ENCODE measurements at places on chromosomes 7 and 10.

GRCh38 chr7:121371883-121372282 is 24.2 kb downstream of the FAM3C start:
- no peak for DNase-seq

GRCh38 chr7:8065356-8065813 is 96.8 kb downstream of the GLCCI1 start:
- DNase-seq: no peak

DNA sequence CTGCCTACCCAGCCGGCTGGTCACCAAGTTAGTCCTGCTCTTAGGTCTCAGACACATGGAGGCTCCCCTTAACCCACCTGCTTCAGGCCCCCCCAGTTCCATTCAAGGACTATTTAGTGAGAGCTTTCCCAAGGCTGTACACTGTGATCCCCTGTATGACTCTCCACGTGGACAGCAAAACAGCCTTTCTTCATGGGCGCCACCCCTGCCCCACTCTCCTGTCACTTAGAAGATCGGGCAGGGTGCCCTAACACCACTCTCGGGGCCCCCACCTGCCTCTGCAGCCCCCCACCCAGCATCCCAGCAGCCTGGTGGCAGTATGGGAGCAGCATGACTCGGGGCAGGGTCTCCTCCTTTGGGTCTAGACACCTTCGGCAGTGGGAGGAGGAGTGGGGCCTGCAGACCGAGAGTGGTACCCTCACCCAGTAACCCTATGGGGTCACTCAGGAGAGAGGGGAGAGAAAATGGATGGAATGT is 116.6 kb downstream of the PTPN20 start:
- no peak for DNase-seq

DNA sequence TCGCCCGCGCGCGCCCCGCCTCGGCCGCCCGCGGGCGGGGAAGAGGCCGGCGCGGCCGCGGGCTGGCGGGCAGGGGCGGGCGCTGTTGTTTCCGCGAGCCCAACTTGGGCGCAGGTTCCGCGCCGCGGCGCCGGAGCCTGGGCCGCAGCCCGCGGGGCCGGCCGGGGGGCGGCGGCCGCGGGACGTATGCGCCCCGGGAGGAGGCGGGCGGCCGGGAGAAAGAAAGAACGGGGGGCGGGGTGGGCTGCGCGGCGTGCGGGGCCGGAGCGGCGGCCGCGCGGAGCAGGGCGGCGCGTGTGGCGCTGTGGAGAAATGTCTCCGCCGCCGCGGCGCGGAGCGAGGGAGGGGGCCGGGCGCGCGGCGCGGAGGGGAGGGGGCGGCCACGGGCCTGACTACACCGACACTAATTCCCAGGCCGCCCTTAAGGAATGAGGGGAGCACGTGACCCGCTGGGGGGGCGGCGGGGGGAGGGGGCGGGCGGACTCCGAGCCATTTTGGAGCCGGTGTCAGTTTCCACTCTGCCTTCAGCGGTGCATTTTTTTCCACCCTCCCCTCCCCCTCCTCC is at the start of gene BMI1:
Gene BMI1 (plus strand): TSS at position 509 of the 565 bp plus-strand sequence. CDS start 5,351 bp downstream, outside the sequence.
- peak; percentile 72 for DNase-seq

DNA sequence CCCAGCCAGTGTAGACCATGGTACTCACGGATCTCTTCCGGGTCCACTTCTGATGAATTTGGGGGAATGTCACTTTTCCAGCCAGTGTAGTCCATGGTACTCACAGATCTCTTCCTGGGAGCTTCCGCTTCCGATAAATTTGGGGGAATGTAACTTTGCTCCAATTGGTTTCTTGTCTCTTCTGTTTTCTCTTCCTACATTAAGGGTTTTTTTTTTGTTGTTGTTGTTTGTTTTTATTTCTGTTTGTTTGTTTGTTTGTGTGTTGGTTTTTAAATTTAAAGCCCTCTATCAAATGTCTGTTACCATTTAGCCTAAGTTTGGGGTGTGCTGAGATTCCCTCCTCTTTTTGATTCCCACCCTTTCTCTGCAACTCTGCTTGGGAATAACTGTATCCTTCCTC is 475.8 kb upstream of the FZD8 start:
- no peak for DNase-seq

- DNase-seq: no peak
Observed at GRCh38 chr10:6516929-6517284, 63.2 kb downstream of the PRKCQ start.

DNA sequence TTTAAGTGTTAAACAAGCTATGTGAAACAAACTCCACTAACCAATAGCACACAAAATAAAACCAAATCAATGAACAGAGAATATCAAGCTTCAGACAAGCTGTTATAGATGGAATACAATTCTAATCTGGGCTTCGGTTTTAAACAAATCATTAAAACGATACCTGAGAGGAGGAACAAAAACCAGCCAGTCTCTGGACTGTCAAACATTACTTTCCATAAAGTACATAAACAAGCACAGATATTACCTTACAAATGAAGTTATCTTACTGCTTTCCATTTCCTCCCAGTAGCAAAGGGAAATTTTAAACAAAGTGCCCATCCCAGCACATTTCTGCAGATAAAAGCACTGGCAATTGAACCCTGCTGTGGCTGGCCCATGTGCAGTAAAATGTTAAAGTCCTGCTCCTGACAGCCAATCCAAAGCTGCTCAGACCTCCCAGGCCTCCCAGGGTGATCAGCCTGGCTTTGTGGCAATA is 128.0 kb downstream of the NRCAM start:
- no peak for DNase-seq

DNA sequence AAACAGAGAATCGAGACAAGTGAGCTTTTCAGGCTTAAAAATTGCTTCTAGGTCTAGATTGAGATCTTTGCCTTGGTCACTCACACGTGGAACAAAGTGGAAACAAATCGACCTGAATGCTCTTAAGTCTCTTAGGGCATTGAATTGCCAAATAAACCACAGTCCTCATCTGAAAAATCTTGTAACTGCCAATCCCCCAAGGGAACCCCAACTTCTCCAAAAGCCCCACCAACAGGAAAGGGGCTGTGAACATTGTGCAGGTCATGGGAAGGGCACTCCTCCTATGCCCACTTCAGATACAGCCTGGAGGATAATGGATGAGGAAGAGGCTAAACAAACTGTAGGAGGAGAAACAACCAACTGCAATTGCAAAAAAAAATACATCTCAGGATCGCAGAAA is 91.3 kb downstream of the DGKI start:
- DNase-seq: no peak

DNA sequence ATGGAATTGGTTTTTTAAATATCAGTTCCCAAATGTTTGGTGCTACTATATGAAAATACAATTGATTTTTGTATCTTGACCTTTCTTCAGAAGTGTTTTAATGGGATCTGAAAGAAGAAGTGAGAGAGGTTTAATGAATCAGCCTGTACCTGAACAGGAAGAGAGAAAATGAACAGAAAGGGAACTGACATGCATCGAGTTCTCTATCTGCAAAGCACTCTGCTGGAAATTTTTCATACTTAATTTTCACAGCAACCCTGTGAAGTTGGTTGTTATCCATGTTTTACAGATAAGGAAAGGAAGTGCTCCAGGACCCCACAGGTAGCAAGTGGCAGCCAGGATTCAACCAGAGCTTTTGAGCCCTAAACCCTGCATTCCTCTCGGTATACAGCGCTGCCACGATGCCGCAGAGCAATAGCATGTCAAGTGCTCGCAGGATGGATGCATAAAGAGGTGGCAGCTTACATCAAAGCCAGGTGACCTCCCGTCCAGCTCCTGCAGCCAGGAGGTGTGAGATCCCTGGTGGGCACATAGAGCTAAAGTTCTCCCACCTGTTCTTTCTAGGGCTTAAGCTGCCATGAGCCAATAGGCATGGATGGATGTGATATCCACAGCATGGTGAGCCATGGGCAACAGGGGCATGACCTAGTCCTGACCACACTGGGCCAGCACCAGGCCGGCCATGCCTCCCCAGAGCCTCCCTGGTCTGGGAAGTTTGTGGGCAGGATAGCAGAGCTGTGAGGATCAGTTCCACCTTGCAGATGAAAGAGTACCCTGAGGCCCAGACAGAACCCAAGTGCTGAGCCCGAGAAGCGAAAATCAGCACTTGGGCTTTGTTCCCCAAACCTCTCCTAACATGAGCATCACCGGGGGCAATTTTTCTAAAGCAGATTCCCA is 57.2 kb downstream of the CALML3 start:
- DNase-seq: no peak

GRCh38 chr7:92813390-92814024 is 22.9 kb downstream of the CDK6 start:
- peak; percentile 54 for DNase-seq

GRCh38 chr10:1413256-1413655 is 324.1 kb downstream of the ADARB2 start:
- DNase-seq: no peak

DNA sequence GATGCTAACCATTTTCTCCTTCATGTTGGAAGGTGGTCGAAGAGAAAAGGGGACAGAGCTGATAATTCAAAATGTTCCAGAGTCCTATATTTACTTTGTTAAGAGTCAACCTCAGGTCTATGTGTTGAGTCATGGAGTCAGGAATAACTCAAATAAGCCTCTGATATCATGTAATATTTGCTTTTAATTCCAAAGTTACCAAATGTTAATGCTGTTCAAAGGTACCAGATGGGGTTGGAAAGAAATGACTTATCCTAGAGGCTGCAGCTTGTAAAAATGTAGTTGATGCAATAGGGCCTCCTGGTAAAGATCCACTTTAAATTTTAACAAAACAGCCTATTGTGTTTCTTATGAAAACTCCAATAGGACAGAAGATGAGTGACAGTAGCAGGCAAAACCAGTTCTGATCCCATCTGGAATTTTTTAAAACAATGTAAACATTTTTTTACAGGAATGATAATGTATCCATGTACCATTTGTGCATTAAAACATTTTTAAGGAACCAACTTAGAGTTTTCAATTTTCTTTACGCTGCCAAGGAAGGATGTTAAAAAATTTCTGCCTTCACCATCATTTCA is 218.2 kb downstream of the ANK3 start:
- no peak for DNase-seq

DNA sequence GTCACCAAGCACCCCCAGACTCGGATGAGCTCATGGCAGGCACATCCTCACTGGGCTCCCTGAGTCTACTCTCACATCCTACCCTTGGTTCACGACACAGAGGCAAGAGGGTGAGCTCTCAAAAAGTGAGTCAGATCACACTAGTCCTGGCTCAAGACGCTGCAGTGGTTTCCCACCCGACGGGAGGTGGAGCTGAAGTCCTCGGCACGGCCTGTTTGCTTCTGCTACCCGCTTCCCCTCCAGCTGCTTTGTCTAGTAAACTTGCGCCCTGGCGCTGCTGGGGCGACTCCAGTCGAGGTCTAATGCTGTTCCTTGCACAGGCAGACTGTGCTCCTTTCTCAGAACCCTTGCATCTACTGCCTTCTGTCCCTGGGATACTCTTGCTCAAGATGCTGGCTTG is 13.5 kb upstream of the SFMBT2 start:
- DNase-seq: no peak

- no peak for DNase-seq
Observed at GRCh38 chr10:78599122-78599853, 469.5 kb upstream of the ZMIZ1 start.

GRCh38 chr10:78365694-78366093 is 332.0 kb downstream of the RPS24 start:
- no peak for DNase-seq

DNA sequence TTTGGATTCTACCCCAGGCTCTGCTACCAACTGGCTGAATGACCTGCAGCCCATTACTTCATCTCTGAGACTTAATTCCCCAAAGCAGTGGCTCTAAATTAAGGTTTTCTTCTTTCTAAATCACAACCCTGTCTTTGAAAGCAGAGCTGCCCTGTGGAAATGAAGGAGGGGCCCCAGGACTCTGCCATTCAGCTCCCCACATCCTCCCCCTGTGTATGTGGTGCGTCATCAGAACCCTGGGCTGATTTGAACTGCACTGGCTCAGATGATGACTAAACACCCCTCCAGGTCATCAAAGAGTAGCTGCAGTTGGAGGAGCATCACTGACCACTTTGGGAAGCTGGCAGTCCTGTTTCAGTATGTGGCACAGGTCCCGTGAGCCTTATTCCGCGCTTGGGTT is 46.6 kb downstream of the BPGM start:
- no peak for DNase-seq

GRCh38 chr7:138246428-138246827 is 170.2 kb downstream of the AKR1D1 start:
- no peak for DNase-seq

GRCh38 chr7:157731126-157731525 is 394.3 kb downstream of the DNAJB6 start:
- DNase-seq: no peak

GRCh38 chr10:22679608-22680007 is 34.8 kb downstream of the PIP4K2A start:
- peak; percentile 46 for DNase-seq

DNA sequence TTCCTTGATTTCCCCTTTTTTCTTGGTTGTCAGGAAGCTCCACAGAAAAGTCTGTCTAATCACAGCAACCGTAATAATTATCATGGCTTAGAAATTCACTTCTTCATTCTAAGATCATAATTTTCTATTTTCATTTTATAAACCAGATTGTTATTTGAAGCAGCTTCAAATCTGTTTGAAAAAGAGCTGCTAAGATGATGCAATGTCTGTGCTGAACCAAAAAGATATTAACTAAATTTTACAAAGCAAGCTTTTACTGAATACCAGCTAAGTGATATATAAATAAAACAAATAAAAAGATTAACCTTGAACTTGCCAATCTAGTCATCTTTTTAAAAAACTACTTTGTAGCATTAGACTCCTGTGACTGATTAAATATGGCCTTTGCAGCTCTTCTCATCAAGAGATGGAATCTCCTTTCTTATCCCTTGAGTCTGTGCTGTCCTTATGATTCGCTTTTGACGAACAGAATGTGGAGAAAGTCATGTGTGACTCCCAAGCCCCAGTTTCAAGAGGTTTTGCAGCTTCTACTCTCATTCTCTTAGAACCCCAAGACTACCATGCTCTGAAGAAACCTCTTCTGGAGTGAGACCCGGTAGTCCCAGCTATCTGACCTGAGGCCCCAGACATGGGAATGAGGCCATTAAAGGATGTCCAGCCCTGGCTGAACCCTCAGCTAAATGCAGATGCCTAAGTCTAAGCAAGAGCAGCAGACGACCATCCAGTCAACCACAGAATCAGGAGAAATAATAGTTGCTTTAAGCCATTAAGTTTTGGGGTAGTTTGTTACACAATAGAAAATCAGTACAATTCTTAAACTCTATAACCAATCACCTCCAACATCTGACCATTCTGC is 14.4 kb downstream of the NAMPT start:
- no peak for DNase-seq

DNA sequence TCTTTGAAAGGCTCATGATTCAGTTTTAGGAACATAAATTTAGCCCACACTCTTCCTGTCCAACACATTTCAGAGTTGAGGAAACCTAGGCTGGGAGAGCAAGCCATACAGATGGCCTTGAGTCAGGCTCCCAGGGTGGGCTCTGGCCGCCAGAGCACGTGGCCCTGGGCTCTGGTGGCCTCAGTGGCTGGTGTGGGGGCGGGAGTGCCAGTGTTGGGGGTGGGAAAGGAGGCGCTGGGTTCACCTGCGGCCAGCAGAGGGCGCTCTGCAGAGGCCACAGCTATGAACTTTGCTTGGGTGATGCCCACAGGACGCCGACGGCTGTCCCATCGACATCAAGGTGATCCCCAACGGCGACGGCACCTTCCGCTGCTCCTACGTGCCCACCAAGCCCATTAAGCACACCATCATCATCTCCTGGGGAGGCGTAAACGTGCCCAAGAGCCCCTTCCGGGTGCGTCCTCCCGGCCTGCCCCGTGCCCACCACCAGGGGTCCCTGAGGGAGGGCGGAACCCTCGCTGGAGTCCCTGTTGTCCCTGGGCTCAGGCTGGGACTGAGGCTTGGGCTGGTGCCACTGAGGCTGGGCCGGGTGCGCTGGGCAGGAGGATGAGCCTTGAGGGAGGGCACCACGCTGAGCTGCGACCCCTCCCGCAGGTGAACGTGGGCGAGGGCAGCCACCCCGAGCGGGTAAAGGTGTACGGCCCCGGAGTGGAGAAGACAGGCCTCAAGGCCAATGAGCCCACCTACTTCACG is 11.9 kb downstream of the FLNC start:
- peak; percentile 45 for DNase-seq
